ENCODE measurements at places on chromosomes 12 and 14. TPM values are rescaled to one million over a fixed set of nuclear protein-coding genes. Genes with fewer than 3 reads are reported as not detected.

TAS2R7 gene
- polyA plus RNA-seq, result not detected

C12orf60 gene
- polyA plus RNA-seq, result 0.25 TPM

- H3K27me3 ChIP-seq, result no peaks in the 10 kb centered on the region
- peak; percentile 29 for DNase-seq
- peaks cover 17% of the 10 kb centered on the region for H3K4me1 ChIP-seq
- peaks cover 38% of the 10 kb centered on the region for H3K36me3 ChIP-seq
- H3K27ac ChIP-seq, result peak overlapping the region; percentile 62
- H3K4me3 ChIP-seq, result peak overlapping the region; percentile 90
Measured at GRCh38 chr12:57694459-57695019, 607 bp downstream of the OS9 start.

DNA sequence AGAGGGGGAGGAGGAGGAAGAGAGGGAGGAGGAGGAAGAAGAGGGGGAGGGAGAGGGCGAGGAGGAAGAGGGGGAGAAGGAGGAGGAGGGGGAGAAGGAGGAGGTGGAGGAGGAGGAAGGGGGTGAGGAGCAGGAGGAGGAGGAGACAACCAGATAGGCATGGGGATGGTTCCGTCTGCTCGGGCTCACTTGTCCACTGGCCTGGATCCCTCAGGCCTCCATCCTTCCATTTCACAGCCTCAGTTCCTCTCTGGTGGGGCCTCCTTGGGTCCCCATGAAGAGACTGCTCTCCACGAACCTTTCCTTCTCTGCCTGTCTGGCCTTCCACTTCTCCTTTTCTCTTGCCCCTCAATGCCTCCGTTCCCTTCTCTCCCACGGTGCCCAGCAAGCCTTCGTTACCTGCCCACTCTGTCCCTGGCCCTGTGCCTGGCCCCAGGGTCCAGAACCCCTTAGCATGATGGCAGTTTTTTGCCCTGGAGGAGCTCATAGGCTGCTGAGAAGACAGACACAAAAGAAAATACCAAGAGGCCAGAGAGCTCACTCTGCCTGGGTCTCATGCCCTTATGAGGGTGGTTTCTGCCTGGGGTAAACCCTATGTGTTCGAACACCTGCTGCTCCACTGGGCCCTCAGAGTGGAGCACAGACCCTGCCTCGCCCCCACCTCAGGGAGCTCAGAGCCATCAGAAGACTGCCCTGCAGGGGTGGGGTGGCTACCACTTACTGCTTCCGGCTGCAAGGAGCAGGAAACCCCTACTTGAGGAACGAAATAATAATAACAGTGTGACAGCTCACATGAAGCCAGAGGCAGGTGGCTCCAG is 11.7 kb upstream of the CACNA2D4 start:
- peak overlapping the region; percentile 20 for H3K27ac ChIP-seq
- DNase-seq, result no peak
- no peaks in the 10 kb centered on the region for H3K27me3 ChIP-seq

PTMS gene
- polyA plus RNA-seq, result 2.2 TPM

DNA sequence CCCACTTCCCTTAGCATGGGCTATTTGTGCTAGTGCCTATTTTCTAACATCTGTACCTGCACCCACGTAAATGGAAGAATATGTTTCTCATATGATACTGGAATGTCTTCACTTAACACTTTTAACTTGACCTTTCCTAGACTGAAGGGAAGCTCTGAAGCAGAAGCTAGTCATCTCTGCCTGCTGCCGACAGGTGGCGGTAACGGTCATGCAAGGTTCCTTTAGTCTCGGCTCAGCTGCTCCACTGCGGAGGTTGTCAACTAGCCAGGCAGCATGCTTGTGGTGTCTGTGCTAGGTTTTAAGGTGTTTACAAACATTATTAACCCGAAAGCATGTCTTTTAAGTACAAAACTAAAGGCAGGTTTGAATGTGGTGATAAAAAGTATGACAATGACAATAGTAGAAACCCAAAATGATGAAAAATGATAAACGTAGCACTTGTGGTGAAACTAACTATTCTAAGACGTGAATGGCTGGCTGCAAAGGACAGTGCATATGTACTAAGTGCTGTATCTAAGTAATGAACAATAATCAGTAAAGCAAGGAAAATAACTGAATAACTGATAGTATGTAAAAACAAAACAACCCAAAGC is 117.2 kb downstream of the GRIN2B start:
- H3K27ac ChIP-seq, result no peak overlapping the region
- no peak overlapping the region for H3K4me3 ChIP-seq
- no peaks in the 10 kb centered on the region for H3K27me3 ChIP-seq
- DNase-seq, result peak; percentile 73
- H3K4me1 ChIP-seq, result no peaks in the 10 kb centered on the region
- H3K36me3 ChIP-seq, result no peaks in the 10 kb centered on the region

- H3K27me3 ChIP-seq, result no peaks in the 10 kb centered on the region
- H3K4me1 ChIP-seq, result no peaks in the 10 kb centered on the region
- peaks cover 39% of the 10 kb centered on the region for H3K36me3 ChIP-seq
- H3K4me3 ChIP-seq, result no peak overlapping the region
- H3K27ac ChIP-seq, result no peak overlapping the region
Measured at GRCh38 chr12:132635076-132635955, 16.7 kb downstream of the P2RX2 start.

GRCh38 chr14:95264271-95264973 is 55.3 kb downstream of the CLMN start:
- H3K27me3 ChIP-seq, result no peaks in the 10 kb centered on the region
- no peaks in the 10 kb centered on the region for H3K36me3 ChIP-seq
- H3K4me3 ChIP-seq, result no peak overlapping the region
- H3K27ac ChIP-seq, result no peak overlapping the region
- DNase-seq, result no peak
- H3K4me1 ChIP-seq, result peaks cover 25% of the 10 kb centered on the region

- H3K27me3 ChIP-seq, result no peaks in the 10 kb centered on the region
- no peaks in the 10 kb centered on the region for H3K36me3 ChIP-seq
- H3K4me1 ChIP-seq, result peaks cover 30% of the 10 kb centered on the region
- peak overlapping the region; percentile 95 for H3K27ac ChIP-seq
- no peak for DNase-seq
Measured at GRCh38 chr12:56115329-56115728, 1.1 kb upstream of the RPL41 start.

IL31 gene
- polyA plus RNA-seq, result not detected

DNA sequence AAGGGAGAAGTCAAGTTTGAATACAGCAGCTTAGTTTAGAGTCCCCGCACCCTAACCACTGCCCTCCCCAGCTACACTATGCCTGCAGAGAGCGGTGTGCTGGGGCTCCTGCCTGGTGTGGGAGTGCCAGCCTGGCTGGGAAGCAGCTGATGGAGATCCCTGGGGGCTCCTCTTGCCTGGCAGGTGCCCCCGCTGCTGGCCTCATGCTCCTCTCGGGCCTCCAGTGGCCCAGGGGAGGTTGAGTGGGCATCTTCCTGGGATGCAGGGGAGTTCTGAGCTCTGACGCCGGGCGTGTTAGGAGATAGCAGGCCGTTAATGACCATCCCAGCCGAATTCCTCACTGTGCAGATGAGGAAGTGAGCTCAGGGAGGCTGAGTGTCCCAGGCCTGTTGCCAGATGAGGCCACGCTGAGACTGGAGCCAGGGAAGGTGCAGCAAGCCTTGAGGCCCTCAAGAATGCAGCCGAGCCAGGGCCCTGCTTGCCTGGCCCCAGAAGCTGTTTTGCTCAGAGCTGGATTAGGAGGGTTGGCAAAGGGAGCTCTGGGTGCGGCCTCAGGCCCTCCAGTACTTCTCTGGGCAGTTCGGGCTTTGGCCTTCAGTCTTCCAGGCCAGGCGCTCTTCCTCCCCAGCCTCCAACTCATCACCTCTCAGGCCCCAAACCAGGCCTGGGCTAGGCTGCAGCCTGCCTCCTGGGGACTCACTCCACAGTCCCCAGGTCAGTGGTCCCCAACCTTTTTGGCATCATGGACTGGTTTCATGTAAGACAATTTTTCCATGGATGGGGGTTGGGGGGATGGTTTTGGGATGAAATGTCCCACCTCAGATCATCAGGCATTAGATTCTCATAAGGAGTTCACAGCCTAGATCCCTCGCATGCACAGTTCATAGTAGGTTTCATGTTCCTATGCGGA is 6.6 kb upstream of the CYP46A1 start:
- H3K4me3 ChIP-seq, result no peak overlapping the region
- no peak overlapping the region for H3K27ac ChIP-seq
- no peaks in the 10 kb centered on the region for H3K4me1 ChIP-seq
- no peak for DNase-seq
- no peaks in the 10 kb centered on the region for H3K36me3 ChIP-seq

WNT5B gene
- polyA plus RNA-seq, result 0.33 TPM

DNA sequence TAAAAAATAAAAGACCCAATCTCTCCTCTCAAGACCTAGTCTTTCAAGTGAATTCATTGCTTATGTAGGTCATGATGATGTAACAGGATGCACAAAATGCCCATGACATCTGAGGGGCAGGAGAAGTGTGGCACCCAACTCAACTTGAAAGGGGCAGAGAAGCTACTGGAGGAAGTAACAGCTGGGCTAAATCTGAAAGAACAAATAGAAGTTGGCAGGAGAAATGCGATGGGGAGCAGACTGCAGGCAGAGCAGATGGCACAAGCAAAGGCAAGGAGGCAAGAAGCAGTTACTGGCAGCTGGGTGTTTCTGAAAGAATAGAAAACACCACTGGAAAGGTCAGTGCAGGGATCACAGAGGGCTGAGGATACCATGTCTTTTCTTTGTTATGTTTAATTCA is 14.6 kb downstream of the SLC38A4 start:
- H3K27me3 ChIP-seq, result no peaks in the 10 kb centered on the region
- DNase-seq, result no peak
- no peak overlapping the region for H3K4me3 ChIP-seq
- H3K36me3 ChIP-seq, result no peaks in the 10 kb centered on the region

DNA sequence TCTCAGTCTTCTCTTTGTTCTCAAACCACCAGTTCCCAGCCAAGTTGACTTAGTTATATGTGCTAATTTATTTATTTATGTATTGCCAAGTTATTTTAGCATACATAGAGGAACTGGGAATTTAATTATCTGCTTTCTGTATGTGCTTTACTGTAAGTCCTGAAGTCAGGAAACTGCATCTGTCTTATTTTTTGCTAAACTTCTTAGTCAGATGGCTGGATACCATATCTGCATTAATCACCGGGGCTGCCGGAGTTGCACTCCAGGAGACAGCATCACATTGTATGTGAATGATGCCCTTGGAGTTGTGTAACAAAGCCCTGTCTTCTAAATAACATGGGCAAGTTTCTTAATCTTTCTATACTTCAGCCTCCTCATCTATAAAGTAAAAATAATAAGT is 96.2 kb downstream of the MON2 start:
- no peak for DNase-seq
- no peaks in the 10 kb centered on the region for H3K27me3 ChIP-seq
- no peak overlapping the region for H3K27ac ChIP-seq
- no peak overlapping the region for H3K4me3 ChIP-seq

DNA sequence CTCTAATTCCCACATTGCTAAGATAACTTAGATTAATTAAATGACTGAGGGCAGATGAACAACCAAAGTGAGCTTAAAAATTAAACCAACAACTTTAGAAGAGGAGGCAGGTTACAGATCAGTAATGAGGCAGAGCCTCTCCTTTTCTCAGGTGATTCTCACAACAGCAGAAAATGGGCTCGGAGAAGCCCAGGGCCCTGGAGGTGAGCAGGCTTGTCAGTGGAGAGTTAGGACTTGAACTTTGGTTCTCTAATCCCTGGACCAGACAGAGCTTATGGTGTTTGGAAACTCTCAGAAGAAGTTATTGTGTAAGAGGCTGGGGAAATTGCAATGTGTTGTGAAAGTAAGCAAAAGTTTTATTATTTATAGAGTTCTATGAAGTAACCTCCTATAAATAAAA is 2.8 kb downstream of the TRHDE start:
- H3K4me1 ChIP-seq, result peaks cover 2% of the 10 kb centered on the region
- H3K36me3 ChIP-seq, result no peaks in the 10 kb centered on the region
- no peak overlapping the region for H3K4me3 ChIP-seq
- peaks cover 15% of the 10 kb centered on the region for H3K27me3 ChIP-seq
- no peak for DNase-seq
- no peak overlapping the region for H3K27ac ChIP-seq

DNA sequence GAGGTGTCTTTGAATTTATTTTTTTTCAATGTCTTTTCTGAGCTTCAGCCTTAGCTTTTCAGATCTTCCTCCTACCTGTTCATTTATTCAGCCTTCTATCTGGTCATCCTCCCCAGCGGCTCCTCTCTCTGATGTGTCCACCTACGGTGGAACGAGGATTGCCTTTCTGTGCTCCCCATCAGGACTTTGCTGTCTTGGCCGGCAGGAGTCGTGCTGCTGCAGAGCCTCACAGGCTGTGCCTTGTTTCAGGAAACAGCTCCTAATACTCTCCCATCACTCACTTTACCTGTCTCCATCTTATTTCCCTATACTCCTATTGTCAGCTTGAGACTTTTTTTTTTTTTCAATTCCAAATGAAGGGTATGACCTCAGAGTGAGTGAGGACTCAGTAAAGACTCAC is 76.9 kb downstream of the KICS2 start:
- no peaks in the 10 kb centered on the region for H3K36me3 ChIP-seq
- no peak for DNase-seq
- H3K27me3 ChIP-seq, result no peaks in the 10 kb centered on the region
- H3K4me1 ChIP-seq, result no peaks in the 10 kb centered on the region

ANO2 gene
- not detected for polyA plus RNA-seq

DNA sequence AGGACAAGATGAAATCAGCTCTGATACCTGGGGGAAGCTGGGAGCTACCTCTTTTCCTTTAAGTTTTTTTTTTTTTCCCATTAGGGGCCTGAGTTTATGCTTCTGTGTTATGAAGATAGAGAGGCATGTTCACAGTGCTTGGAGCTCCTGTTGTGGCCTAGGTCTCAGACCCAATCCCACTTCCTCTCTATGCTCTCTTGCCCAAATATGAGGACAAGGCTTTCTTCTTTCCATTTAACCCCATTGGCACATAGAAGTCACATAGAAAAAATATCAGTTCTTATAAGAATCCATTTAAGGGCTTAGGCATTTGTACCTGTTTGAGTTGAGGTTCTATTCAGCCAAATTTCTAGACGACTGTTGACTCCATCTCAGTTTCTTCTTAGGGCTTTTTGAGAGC is 12.6 kb downstream of the MRPS35 start:
- H3K4me1 ChIP-seq, result no peaks in the 10 kb centered on the region
- H3K27me3 ChIP-seq, result no peaks in the 10 kb centered on the region
- no peak overlapping the region for H3K27ac ChIP-seq
- peaks cover 35% of the 10 kb centered on the region for H3K36me3 ChIP-seq
- H3K4me3 ChIP-seq, result no peak overlapping the region
- no peak for DNase-seq

- H3K4me1 ChIP-seq, result no peaks in the 10 kb centered on the region
- no peaks in the 10 kb centered on the region for H3K36me3 ChIP-seq
- no peak overlapping the region for H3K27ac ChIP-seq
- no peaks in the 10 kb centered on the region for H3K27me3 ChIP-seq
Measured at GRCh38 chr14:39446131-39446744, 14.0 kb upstream of the FBXO33 start.

GRCh38 chr12:2974560-2974971 is 15.4 kb downstream of the TEAD4 start:
- no peaks in the 10 kb centered on the region for H3K27me3 ChIP-seq
- no peaks in the 10 kb centered on the region for H3K36me3 ChIP-seq
- no peak overlapping the region for H3K4me3 ChIP-seq
- no peaks in the 10 kb centered on the region for H3K4me1 ChIP-seq
- H3K27ac ChIP-seq, result no peak overlapping the region

DNA sequence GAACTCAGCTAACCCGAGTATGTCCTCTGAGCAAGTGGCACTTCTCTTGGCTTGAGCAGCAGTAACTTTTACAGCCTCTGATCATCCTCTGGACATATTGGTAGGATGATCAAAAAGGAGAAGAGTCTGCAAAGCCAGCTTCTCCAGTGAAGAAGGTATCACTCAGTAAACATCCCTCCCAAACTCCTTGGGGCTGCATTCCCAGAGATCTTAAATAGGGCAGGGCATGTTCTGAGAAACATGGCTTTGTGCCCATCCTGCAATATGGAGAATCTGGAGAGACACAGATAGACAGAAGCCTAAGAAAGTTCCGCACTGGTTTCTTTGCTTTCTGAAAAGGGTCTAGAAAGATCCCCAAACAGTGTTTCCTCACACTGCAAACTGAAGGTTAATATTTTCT is 65.4 kb downstream of the RBM19 start:
- no peak overlapping the region for H3K4me3 ChIP-seq
- H3K27ac ChIP-seq, result no peak overlapping the region
- no peaks in the 10 kb centered on the region for H3K36me3 ChIP-seq

All from B cell (primary cell).